ENCODE measurements at places on chromosomes 16 and 17. TPM values are rescaled to one million over a fixed set of nuclear protein-coding genes. Genes with fewer than 3 reads are reported as not detected.

The GDPD3 gene
- total RNA-seq: 11.8 TPM

The CD300E gene
- total RNA-seq: not detected

The CCNF gene
- 7.9 TPM for total RNA-seq

The HSPB9 gene
- 0.31 TPM for total RNA-seq

The TEKT3 gene
- total RNA-seq: not detected

The HOXB5 gene
- total RNA-seq: not detected

The KRTAP9-8 gene
- not detected for total RNA-seq

The ABCC11 gene
- total RNA-seq: 1.4 TPM

The CDH5 gene
- total RNA-seq: 23.6 TPM

- DNase-seq: no peak
Observed at GRCh38 chr16:22642416-22643088, 131.9 kb downstream of the NPIPB5 start.

DNA sequence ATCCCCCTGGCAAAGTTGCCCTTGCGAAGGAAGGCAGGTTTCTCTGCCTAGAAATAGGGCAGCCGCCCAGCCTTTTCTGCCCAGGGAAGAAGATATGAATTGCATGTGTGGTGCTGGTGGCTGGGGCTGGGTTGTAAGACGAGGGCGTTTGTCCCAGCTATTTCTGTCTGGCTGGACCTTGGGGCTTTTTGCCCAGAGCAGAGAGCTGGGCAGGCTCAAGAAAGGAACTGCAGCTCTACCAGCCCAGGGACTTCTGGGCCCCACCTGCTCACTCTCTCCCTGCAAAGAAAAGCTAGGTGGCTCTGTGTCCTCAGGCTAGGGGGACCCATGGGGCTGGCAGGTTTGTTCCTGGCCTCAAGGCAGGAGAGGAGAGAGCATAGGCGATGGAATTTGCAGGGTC, 586 bp downstream of the CACNG1 start:
- DNase-seq: no peak

- DNase-seq: no peak
Observed at GRCh38 chr17:59725691-59726090, 18.2 kb downstream of the VMP1 start.

DNA sequence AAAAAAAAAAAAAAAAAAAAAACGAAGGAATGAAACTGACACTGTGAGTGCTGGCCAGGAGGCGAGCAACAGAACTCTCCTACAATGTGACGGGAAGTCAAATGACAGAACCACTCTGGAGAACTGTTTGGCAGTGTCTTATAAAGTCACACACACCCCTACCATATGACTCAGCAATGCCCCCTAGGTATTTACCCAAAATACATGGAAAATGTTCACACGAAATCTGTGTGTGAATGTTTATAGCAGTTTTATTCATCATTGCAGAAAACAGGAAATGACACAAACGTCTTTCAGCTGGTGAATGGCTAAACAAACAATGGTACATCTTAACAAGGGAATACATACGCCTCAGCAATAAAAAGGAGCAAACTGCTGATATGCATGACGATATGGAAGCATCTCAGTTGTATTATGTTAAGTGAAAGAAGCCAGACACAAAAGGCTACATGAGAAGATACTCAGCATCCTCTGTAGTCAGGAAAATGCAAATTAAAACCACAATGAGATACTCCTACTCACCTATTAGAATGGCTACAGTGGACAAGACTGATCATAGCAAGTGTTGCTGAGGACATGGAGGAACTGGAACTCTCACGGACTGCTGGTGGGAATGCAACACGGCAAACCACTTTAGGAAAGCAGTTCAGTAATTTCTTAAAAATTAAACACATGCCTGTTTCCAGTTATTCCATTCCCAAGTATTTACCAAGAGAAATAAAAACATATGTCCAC, 74.7 kb downstream of the TBC1D16 start:
- no peak for DNase-seq

DNA sequence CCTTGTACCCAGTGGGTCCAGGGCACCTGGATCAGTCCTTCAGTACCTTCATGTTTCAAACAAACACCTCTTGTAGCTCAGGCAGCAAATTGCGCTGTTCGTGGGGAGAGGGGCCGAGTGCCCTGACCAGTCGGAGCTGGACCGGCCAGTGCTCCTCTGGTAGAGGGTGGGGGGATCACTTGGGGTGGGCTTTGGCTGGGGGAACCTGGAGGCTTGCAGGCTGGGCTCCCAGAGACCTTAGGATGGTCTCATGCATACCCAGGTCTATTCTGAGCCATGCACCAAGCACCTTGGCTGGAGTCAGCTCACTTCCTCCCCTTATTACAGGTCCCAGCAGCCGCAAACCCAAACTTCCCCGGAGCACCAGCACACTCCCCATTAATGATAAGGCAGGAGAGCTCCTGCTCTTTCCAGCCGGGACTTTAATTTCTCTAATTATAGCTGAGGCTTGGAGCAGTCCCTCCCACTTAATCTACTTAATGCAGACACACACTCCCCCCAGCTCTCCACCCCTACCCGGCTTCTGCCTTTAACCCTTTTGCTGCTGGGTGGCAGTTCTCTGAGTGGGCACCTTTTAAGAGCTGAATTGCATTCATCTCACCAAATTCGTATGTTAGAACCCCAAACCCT, 26.3 kb upstream of the MGAT5B start:
- DNase-seq: no peak

GRCh38 chr16:12588510-12588909, 215.2 kb downstream of the CPPED1 start:
- DNase-seq: no peak

- DNase-seq: no peak
Observed at GRCh38 chr17:17749921-17750320, 68.7 kb downstream of the RAI1 start.

DNA sequence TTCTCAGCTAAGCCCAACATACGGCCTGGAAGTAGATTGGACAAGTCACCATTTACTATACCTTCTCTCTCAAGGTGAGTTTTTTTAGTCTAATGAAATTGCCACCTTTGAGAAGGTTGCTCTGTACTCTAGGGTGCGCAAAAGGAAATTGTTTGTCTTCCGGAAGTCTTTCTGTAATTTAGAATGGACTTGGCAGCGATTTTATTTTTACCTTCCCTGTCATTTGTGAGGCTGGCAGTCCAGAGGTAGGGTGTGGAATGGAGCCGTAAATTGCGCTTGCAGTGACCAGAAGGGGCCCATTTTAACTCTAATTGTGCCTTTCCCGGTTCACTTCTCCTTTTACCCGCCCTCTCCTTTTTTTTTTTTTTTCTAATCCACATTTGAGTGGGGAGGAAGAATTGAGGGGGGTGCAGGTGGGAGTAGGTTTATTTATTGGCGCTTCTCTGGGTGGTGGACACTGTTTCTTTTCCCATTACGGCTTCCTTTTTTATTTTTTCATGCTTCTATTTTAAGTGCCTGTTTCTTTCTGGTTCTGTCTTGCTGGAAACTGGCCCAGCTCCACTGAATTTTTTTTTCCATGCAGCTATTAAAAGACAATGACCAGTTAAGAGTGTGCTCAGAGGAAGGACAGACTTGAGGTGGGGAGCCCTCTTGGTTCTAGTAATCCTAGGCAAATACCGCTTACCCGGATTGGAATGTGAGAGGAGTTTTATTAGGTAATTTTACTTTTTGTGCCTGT, 89.7 kb upstream of the CLEC18A start:
- no peak for DNase-seq

DNA sequence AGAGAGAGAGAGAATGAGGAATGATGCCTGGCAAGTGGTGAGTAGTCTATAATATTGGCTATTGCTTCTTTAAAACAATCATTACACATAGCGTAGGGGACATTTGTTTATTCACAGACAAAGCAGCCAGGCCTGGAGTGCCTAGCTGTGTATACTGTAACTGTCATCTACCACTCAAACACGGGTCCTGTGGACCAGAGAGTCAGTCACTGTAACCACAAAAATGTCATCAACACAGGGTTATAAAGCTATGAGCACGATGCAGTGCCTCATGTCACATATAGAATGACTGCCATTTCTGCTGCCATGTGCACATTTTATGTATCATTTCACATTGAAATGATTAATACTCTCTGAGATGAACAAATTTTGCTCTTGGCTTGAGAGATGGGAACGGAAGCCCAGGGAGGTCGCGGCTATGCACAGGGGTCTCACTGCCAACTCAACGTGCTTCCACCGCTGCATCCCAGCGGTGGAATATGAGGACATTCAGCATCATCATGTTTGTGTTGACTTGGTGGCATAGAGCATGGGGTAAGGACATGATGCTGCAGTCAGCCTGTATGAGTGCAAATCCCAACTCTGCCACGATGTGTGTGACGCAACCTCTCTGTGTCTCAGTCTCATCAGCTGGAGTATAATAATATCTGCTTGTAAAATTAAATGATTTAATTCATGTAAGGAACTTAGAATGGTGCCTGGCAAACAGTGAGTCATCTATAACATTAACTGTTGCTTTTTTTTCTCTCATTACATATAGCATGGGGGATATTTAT, 3.3 kb downstream of the MT1H start:
- no peak for DNase-seq

GRCh38 chr17:35676441-35676840, 55.0 kb upstream of the RASL10B start:
- no peak for DNase-seq

DNA sequence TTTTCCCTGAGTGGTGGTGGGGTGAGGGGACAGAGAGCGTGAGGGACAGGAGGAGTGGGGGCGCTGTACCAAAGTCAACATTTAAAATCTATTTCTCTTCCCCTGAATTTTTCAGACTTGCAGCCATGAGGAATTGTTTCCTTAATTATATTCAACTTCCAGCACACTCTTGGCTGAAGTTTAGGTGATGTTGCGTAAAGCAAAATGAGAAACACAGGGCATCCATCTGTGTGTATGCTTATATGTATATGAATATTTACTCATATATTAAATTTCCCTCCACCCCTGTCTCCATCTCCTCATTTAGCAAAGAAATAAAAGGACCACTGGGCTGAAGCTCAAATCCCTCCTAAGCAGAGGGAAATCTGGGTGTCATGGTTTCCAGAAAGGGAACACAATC, 218.1 kb downstream of the XYLT1 start:
- DNase-seq: no peak

- no peak for DNase-seq
Observed at GRCh38 chr17:20071824-20072691, 62.9 kb downstream of the SPECC1 start.

GRCh38 chr17:74394977-74395376, 27.7 kb downstream of the GPR142 start:
- DNase-seq: no peak

DNA sequence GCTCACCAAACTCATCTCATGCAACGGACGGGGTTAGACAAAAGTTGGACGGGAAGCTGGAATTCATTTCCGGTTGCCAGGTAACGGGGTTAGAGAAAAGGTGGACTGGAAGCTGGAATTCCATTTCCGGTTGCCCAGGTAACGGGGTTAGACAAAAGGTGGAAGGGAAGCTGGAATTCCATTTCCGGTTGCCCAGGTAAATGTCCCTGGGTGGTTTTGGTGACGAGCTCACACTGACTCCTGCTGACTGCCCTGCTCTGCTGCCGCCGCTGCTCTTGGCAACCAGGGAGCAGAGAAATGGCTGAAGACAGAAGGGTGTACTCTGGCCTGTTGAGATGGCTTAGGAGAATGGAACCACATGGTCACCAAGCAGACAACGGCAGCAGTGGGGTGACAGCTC, 170.3 kb upstream of the RPH3AL start:
- DNase-seq: no peak

- no peak for DNase-seq
Observed at GRCh38 chr16:85943711-85944110, 44.7 kb downstream of the IRF8 start.

DNA sequence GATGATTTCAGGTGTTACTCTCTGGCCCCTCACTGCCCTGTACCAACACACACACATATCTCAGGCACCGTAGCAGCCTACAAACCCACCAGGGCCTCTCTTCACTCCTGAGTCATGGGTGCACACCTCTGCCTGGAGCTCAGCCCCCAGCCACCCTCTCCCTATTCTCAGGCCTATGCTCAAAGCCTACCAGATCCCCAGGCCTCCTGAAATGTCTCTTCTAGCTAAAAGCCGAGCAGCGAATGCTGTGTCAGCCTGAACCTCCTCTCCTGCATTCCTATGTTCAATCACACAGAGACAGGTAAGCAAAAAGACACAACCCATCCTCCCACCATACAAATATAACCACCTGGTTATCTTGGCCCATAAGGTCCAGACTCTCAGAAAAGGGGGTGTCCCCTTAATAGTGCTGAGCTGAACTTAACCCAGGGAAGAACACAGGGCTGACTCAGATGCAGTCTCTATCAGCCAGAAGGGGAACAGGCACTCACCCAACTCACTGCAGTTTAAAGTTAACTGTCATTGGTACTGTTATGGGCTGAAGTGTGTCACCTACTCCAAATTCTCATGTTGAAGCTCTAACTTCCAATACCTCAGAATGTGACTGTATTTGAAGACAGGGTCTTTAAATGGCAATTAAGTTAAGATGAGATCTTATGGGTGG, 62.0 kb upstream of the TEKT3 start:
- no peak for DNase-seq

DNA sequence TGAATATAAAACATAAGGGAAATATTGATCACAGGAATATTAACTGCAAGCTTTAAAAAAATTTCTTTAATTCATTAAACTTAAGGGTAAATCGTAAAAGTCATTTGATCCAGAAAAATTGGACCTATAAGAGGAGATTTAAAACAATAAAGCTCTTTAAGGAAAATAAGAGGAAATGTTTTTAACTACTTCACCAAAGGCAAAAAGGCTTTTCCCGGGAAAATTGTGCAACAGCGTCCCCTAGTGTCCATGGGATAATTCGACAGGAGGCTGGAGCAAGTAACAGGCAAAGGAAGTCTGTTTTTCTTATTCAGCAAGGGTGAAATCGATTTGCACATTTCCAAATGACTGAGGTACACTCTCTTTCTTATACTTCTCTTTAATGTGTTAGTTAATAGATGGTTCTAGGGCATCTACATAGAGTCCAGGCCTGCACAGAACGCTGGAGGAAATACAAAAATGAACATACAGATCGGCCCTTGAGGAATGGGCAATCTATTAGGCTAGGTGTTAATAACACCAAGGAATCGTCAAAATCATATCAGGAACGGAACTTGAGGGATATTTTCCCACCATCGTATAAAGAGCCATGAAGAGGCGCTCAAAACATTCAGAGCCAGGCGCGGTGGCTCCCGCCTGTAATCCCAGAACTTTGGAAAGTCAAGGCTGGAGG, 61.4 kb downstream of the ZNF18 start:
- no peak for DNase-seq

DNA sequence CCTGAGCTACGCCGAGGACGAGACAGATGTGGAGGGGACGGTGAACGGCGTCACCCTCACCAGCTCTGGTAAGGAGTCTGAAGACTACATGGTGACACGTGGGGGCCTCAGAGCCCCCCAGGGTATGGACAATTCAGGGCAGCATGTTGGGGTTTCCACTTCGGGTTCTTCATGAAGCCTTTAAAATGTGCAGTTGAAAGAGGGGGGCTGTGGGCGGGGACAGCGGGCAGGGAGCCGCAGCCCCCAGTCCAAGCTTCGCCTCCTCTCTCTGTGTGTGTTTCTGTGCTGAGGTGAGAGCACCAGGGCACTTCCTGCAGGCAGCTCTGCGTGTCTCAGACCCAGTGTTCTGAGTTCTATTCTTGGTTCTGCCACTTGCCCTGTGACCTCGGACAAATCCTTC, 24.0 kb downstream of the NMRAL1 start:
- DNase-seq: no peak
